ENCODE measurements at places on chromosomes 2 and 18. TPM values are rescaled to one million over a fixed set of nuclear protein-coding genes. Genes with fewer than 3 reads are reported as not detected.

The IL1A gene
- total RNA-seq = not detected

The KCNE4 gene
- total RNA-seq = 7.2 TPM

The TBR1 gene
- not detected for total RNA-seq

The GPR45 gene
- not detected for total RNA-seq

The LRP1B gene
- 0.84 TPM for total RNA-seq

The MAPK4 gene
- total RNA-seq = 4.7 TPM
